ENCODE measurements at places on chromosomes 3 and 15.

- DNase-seq, result no peak
Observed at GRCh38 chr3:38690185-38690584, 40.7 kb upstream of the SCN5A start.

- DNase-seq, result no peak
Observed at GRCh38 chr3:18649666-18650363, 224.7 kb upstream of the SATB1 start.

GRCh38 chr3:63069806-63070475 lies 194.7 kb upstream of the CADPS start:
- DNase-seq, result no peak

- no peak for DNase-seq
Observed at GRCh38 chr3:55963601-55964000, 476.5 kb upstream of the WNT5A start.

GRCh38 chr3:170256597-170256996 lies 34.4 kb downstream of the PRKCI start:
- DNase-seq, result no peak

- no peak for DNase-seq
Observed at GRCh38 chr15:87032295-87032694, 952.6 kb downstream of the AGBL1 start.

DNA sequence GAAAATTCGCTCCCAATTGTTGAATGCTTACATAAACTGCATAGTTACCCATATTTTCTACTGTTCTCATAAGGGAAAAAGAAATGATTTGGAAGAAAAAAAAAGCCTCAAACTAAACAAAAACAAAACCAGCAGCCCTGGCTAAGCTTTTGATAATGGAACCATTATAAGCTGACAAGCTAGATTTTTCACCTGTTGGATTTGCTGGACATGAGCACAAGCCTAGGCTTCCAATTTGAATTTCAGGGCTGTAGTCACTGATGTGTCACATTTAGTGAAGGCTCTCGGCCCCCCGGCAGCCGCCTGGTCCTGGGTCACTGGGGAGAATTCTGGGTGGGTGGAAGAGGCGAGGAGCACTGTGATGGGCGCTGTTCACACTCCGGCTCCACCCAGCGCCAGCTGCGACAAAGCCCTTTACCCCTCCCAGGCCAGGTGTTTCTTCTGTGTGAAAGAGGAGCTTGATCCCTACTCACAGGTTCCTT lies 4.6 kb downstream of the FBXL22 start:
- no peak for DNase-seq

All from stimulated activated CD8-positive, alpha-beta memory T cell treated with anti-CD3 and anti-CD28 coated beads, Interleukin-4, amount 100 ng/mL, for 1 hour (primary cell).